Psoas muscle (tissue), 8 donors: ENCODE measurements at places on chromosomes 6 and 20. TPM values are rescaled to one million over a fixed set of nuclear protein-coding genes. Genes with fewer than 3 reads are reported as not detected.

DNA sequence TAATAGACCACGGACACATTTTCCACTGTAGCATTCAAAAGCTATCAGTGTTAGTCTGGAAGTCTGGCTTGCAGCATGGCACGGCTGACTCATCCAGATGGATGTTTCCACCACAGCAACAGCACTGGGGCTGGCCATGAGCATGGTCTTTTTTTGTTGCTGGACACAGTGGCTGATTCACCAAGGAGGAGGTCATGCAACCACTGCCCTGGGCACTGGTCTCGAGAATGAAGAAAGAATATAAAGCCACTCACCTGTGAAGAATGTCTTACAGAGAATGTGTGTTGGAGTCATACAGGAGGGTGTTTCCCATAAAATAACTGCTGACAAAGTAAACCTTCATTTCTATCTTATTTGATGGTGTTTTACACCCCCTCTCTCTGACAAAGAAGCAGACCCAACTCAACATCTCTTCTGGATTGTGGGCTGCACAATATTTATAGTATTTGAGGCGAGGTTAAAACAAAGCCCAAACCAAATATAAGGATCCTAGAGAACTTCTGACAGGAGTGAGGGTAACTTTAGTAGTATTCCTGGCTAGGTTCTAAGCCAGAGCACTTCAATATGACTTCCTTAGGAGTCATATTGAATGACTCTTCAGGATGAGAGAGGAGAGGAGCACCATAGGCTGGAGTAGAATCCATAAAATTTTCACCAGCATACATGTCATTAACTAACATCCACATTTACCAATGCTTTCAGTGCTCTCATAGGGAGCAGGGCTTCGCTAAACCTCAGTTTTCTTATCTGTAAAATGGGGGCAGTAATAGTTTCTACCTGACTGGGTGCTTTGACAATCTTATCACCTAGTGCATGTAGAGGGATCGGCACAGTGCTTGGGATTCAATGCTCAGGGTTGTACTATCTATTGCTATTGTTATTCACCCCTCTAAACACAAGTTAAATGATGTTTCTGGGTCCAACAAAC lies 121.4 kb downstream of the KIF13A start:
- DNase-seq: peak; percentile 80
- H3K27me3 ChIP-seq: no peaks in the 10 kb centered on the region
- H3K36me3 ChIP-seq: no peaks in the 10 kb centered on the region

GRCh38 chr20:62232770-62233645 lies 5.3 kb upstream of the OSBPL2 start:
- no peaks in the 10 kb centered on the region for H3K27me3 ChIP-seq
- no peak overlapping the region for H3K4me3 ChIP-seq
- no peak overlapping the region for H3K27ac ChIP-seq
- peaks cover 24% of the 10 kb centered on the region for H3K4me1 ChIP-seq
- no peak for DNase-seq

GRCh38 chr20:9186396-9186795 lies 117.5 kb downstream of the PLCB4 start:
- H3K27ac ChIP-seq: no peak overlapping the region
- no peak for DNase-seq
- no peaks in the 10 kb centered on the region for H3K4me1 ChIP-seq
- no peak overlapping the region for H3K4me3 ChIP-seq
- no peaks in the 10 kb centered on the region for H3K36me3 ChIP-seq

- H3K27ac ChIP-seq: no peak overlapping the region
- no peaks in the 10 kb centered on the region for H3K36me3 ChIP-seq
- DNase-seq: no peak
- no peaks in the 10 kb centered on the region for H3K4me1 ChIP-seq
- no peaks in the 10 kb centered on the region for H3K27me3 ChIP-seq
- no peak overlapping the region for H3K4me3 ChIP-seq
These were observed 567.4 kb downstream of the COL12A1 start for GRCh38 chr6:74638412-74638811.

DNA sequence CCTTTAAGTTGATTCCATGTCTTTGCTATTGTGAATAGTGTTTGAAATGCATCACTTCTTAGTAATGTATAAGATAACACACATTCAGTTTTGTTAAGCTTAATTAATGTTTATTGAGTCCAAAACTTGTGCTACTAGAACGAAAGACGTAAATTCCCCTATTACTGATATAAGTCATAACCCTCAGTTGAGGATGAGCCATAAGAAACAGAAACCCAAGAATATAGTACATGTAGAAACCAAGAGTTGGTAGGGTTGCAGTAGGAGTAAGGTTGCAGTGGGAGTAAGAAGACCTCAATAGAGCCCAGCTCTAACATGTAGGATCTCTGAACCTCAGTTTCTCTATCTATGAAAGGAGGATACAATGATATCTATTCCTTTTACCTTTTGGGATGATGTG lies 19.3 kb downstream of the CITED2 start:
- no peak overlapping the region for H3K27ac ChIP-seq
- DNase-seq: no peak
- H3K4me3 ChIP-seq: no peak overlapping the region
- no peaks in the 10 kb centered on the region for H3K27me3 ChIP-seq
- no peaks in the 10 kb centered on the region for H3K36me3 ChIP-seq
- H3K4me1 ChIP-seq: no peaks in the 10 kb centered on the region

GRCh38 chr6:86961455-86962200 lies 24.3 kb downstream of the HTR1E start:
- no peaks in the 10 kb centered on the region for H3K4me1 ChIP-seq
- no peaks in the 10 kb centered on the region for H3K36me3 ChIP-seq
- DNase-seq: no peak
- no peaks in the 10 kb centered on the region for H3K27me3 ChIP-seq

GRCh38 chr6:15970517-15970916 lies 158.4 kb upstream of the MYLIP start:
- H3K27me3 ChIP-seq: no peaks in the 10 kb centered on the region
- H3K36me3 ChIP-seq: no peaks in the 10 kb centered on the region
- no peak overlapping the region for H3K4me3 ChIP-seq
- no peak overlapping the region for H3K27ac ChIP-seq
- DNase-seq: no peak

DNA sequence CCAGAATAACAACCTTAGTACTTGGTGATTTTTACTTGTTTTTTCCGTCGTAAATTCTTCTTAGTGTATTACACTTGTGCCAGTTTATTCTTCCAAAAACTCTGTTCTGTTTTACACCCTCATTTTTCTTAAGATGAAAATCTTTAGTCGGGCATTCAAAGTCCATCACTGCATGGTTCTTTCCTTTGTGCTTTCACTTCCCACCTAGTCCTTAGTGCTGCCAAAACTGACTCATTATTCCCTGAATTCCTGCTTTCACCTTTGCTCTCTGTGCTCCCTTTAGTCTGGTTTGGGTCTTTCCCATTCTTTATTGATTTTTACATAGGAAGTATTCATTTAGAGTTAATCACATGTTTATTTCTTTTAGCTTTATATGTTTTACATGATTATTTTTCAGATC lies 3.3 kb downstream of the TRMT11 start:
- no peak overlapping the region for H3K4me3 ChIP-seq
- H3K36me3 ChIP-seq: no peaks in the 10 kb centered on the region
- H3K4me1 ChIP-seq: peaks cover 5% of the 10 kb centered on the region
- H3K27ac ChIP-seq: no peak overlapping the region
- no peak for DNase-seq

- H3K36me3 ChIP-seq: no peaks in the 10 kb centered on the region
- no peaks in the 10 kb centered on the region for H3K4me1 ChIP-seq
- H3K27me3 ChIP-seq: no peaks in the 10 kb centered on the region
These were observed 27.9 kb downstream of the EFCAB8 start for GRCh38 chr20:32886652-32887051.

DNA sequence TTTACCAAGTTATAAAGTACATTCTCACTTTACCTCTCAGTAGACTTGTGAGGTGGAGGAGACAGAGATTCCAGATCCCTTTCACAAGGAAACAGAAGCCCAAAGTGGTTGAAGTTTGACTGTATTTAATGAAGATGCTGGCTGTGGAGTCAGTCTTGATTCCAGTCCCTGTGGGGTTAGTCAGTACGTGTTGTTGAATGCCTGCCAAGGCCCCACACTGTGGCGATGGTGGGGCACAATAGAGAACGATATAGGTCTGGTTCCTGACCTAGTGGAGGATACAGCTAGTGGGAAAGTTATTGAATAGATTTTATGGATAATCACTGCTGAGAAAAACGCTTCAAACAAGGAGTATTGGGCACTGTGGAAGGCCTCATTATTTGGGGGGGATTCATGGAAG lies 71.4 kb downstream of the LRRC1 start:
- no peaks in the 10 kb centered on the region for H3K27me3 ChIP-seq
- DNase-seq: no peak
- no peak overlapping the region for H3K4me3 ChIP-seq
- no peaks in the 10 kb centered on the region for H3K4me1 ChIP-seq
- H3K36me3 ChIP-seq: no peaks in the 10 kb centered on the region
- no peak overlapping the region for H3K27ac ChIP-seq

DNA sequence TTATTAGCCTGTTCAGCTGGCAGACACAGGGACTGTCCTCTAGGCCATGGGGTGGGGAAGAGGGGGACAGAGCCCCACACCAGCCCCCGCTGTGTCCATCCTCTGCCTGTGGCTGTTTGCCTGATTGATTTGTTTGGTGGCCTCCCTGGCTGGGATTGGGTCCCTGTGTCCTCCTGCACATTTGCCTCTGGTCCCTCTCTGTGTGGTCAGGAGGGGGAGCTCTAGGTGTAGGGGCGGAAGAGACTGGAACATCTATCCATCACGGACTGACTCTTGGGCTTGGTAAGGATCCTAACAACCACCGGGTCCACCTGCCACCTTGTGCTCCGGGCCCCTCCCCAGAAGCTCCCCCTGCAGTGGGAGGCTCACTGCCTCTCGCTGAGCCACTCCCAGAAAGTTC lies 38.4 kb upstream of the CCDC167 start:
- peaks cover 7% of the 10 kb centered on the region for H3K4me1 ChIP-seq
- no peak overlapping the region for H3K4me3 ChIP-seq
- no peak for DNase-seq
- H3K36me3 ChIP-seq: no peaks in the 10 kb centered on the region
- no peaks in the 10 kb centered on the region for H3K27me3 ChIP-seq

DNA sequence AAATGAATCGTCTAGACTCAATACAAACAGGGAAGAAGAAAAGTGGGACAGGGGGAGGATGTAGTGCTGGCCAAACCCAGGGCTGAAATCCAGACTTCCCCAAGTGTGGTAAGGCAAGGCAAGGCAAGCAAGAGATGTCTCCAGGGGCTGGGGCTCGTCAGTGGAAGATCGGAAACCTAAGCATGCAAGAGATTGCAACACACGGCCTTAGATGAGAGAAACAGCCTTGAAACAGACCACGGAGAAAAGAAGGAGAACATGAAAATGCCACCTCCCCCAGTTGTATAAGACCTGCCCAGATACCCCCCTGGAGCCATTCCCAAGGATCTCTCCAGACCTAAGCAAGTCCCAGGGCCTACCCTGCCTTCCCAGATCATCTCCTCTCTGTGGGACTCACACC lies 20.0 kb downstream of the VEGFA start:
- H3K27ac ChIP-seq: peak overlapping the region; percentile 71
- DNase-seq: peak; percentile 88
- peaks cover 14% of the 10 kb centered on the region for H3K4me1 ChIP-seq
- H3K36me3 ChIP-seq: peaks cover 2% of the 10 kb centered on the region

IL17F gene
- total RNA-seq: not detected

ARHGAP40 gene
- not detected for total RNA-seq

BTBD3 gene
- total RNA-seq: 23.7 TPM

FAM209B gene
- 0.58 TPM for total RNA-seq

TMC2 gene
- total RNA-seq: not detected

CDH26 gene
- 0.77 TPM for total RNA-seq

PTK7 gene
- total RNA-seq: 0.67 TPM

RBM24 gene
- total RNA-seq: 229 TPM

SDCBP2 gene
- total RNA-seq: 2.0 TPM

TRIM40 gene
- not detected for total RNA-seq

CGA gene
- total RNA-seq: 0.52 TPM

MAP7 gene
- total RNA-seq: 0.32 TPM

PACSIN1 gene
- total RNA-seq: 0.11 TPM
